ENCODE measurements at places on chromosomes 6 and 20. TPM values are rescaled to one million over a fixed set of nuclear protein-coding genes. Genes with fewer than 3 reads are reported as not detected.

DEF6 gene
- total RNA-seq: 216 TPM

POU3F2 gene
- not detected for total RNA-seq

ADAT2 gene
- total RNA-seq: 27.0 TPM

SAPCD1 gene
- total RNA-seq: 18.1 TPM

PKHD1 gene
- total RNA-seq: not detected

EBF4 gene
- 2.4 TPM for total RNA-seq

UBE2C gene
- 153 TPM for total RNA-seq

Measured in activated naive CD8-positive, alpha-beta T cell treated with anti-CD3 and anti-CD28 coated beads, Interleukin-2, amount 10 ng/mL, durations not matched to agents 7 days and 5 days (primary cell).